ENCODE measurements at places on chromosomes 6 and 20.

DNA sequence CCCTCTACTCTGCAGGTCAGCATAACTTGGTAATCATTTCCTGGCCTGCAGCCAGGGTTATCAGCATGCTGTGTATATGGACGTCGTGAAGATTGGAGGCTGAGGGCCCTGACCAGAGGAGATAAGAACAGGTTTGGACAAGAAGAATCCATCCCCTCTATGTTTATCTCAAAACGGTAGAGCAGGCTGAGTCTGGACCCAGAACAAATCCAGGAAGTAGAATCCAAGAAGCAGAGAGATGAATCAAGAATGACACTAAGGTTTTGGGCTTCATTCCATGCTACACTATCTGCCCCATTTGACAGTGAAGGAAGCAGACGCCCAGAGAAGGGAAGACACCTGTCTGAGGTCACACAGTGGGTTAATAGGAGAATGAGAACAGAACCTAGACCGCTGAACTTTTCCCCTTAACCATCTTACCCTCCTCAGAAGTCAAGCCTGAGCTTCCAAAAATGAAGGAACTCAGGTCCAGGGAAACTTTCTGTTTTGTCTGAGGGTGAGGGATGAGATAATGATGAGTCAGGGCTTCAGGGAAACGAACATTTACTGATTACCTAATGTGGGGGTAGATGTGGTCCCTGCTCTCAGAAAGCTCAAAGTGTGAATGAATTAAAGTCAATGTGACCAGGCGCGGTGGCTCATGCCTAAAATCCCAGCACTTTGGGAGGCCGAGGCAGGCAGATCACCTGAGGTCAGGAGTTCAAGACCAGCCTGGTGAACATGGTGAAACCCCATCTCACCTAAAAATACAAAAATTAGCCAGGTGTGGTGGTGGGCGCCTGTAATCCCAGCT lies 9.4 kb upstream of the COMMD7 start:
- DNase-seq = no peak

DNA sequence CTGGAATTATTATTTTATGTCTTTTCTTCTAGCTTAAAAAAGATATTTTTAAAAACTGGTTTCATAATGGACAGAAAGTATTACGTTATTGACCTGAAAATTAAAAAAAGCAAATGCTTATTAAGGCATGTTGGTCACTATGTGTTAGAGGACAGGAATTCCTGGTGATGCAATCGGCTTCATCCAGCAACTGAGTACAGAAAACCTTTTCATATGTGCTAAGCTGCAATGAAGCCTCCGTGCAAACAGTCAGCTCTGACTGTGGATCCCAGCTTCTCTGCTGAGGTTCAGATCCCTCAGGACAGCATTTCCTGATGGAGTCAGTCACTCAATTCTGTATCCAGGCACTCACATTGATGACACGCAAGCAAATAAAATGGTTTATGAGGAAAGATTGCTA lies 22.7 kb upstream of the BMP2 start:
- no peak for DNase-seq

GRCh38 chr20:44897133-44897532 lies 11.6 kb downstream of the YWHAB start:
- DNase-seq = no peak

DNA sequence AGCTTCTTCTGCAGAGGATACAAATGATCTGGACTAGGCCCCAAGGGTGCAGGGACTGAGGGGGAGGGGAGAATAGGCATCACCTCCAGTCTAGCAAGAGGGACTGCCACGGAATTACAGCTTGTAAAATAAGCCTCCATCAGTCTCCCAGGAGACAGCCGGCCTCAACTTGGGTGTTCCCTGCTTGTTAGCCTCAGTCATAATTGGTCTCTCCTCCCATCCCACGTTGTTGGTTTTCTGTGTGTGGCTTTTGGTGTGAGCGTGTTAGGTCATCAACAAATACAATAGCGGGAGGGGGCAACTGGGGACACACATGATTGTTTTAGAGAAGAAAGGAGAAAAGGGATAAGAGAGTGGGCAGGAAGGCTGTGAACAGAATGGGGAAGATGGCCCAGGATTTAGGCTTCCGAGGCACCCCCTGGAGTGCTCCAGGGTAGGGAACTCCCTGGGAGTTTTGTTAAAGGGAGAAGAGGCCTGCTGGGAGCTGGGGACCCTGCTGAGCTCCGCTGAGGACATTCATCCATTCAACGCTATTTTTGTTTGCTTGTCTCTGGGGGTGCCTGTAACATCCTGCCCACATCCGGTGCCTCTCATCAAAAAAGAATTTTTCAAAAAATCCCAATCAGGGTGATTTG lies 9.2 kb downstream of the FOXA2 start:
- DNase-seq = no peak

- DNase-seq = peak; percentile 61
Measured at GRCh38 chr6:100464903-100465700, at the start of gene SIM1. Gene SIM1 (minus strand): TSS chr6:100464921. CDS start chr6:100463468, 1,453 bp downstream.

- DNase-seq = no peak
Measured at GRCh38 chr6:14759976-14760672, 485.7 kb upstream of the JARID2 start.

- no peak for DNase-seq
Measured at GRCh38 chr20:38514947-38515346, 42.3 kb downstream of the RALGAPB start.

GRCh38 chr6:113833537-113833936 lies 23.6 kb upstream of the MARCKS start:
- DNase-seq = no peak

- peak; percentile 89 for DNase-seq
Measured at GRCh38 chr20:41003143-41003935, 25.3 kb upstream of the TOP1 start.

GRCh38 chr20:31987744-31988143 lies 19.8 kb downstream of the XKR7 start:
- no peak for DNase-seq

GRCh38 chr6:153962555-153962954 lies 76.5 kb upstream of the OPRM1 start:
- no peak for DNase-seq

DNA sequence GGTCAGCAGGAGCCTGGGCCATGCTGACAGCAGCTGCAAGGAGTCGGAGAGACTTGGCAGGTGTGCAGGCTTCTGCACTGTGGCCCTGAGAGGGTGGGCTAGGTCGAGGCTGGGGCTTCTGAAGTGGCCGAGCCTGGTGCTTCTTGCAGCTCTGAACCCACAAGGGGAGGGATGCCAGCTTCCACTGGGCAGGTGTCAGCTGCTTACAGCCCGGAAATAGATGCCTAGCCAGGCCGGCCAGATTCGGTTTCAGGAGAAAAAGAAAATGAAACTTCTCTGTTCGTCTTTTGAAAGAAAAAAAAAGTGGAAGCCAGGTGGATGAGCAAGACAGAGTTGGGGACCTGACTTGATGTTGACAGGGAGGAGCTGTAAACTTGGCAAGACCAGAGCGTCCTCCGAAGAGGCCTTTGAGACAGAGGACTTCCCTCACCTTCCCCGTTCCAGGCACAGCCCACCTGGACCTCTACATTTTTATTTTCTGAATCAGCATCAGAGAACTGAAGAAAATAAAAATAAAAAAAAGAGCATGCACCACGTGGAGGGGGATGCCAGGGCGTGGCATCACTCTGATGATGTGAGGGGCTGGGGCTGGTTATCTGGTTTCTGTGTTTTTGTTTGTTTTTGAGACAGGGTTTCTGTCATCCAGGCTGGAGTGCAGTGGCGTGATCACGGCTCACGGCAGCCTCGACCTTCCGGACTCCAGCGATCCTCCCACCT lies at the start of gene ZBP1:
Gene ZBP1 (minus strand): TSS at position 153 of the 717 bp plus-strand sequence. CDS start 131 bp downstream, at position 22.
- no peak for DNase-seq

DNA sequence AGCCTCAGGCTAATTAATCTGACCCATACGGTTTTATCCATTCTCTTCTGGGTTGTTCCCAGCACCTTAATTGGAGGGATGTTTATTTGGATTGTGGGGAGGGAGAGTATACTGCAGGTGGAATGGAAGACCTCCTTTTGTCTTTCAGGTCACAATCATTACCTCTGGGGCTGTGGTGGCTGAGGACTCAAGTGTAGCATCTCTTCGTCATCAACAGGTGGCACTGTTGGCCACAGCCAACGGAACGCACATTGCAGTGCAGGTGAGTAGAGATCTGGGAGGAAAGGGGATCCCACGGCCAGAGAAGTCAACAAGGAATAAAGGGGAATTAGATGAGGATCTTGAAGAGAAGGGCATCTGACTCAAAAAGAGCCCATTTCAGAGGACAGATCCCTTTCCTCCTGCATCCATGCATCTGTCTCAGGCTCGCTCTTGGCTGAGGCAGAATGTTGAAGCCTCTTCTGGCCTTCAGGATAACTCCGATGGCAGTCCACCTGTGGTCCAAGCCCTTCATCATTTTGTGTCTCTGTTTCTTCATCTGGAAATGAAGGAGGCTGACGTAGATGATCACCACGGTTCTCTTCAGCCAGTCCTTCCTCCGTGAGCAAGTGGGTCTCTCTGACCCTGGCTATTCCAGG lies 3.2 kb upstream of the DEF6 start:
- DNase-seq = no peak

GRCh38 chr6:88302769-88303225 lies 136.7 kb upstream of the CNR1 start:
- DNase-seq = no peak

DNA sequence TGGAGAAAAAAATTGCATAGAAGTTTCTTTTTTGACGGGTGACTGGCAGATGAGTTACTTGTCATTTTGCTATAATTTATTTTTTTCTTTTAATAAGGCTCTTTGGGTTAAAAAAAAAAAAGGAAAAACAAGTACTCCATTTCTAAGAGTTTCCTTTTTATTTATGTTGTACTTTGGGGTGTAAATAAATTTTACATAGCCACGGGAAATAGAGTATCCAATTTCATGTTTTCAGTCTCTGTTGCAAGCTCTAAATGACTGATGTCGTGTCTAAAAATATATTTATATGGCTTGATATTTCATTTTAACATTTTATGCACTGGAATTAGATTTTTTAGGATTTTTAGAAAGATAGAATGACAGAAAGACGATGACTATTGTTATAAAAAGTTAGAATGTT lies 3.4 kb downstream of the EYA4 start:
- no peak for DNase-seq

DNA sequence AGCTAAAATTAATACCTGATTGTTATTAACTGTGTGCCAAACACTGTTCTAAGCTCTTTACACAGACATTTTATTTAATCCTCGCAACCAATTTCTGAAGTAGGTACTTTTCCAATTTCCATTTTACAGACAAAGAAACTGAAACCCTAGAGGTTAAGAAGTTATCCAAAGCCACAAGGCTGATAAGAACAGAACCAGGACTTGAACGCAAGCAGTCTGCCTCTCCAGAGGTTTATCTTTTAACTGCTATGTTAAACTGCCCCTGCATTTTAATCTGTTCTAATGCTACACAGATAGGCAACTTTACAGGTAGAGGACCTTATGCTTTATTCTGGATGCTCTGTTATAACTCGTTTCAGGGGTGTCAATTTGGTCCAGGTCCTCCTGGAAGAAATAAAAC lies 118.2 kb downstream of the SLC16A10 start:
- DNase-seq = no peak

GRCh38 chr20:33273117-33273851 lies 9.7 kb upstream of the BPIFB1 start:
- no peak for DNase-seq

GRCh38 chr6:658244-658643 lies 1.3 kb upstream of the HUS1B start:
- peak; percentile 13 for DNase-seq

- no peak for DNase-seq
Measured at GRCh38 chr6:25793970-25794369, 37.9 kb downstream of the SLC17A1 start.

DNA sequence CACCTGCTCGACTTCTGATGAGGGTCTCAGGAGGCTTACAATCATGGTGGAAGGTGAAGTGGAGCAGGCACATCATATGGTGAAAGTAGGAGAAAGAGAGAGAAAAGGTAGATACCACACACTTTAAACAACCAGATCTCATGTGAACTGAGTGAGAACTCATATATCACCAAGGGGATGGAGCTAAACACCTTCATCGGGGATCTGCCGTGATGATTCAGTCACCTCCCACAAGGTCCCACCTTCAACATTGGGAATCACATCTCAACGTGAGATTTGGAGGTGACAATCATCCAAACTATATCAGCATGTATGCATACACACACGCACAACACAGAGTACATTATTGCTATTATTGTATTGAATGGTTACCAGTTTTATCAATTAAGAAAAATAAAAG lies 453.3 kb upstream of the NRSN1 start:
- DNase-seq = no peak

DNA sequence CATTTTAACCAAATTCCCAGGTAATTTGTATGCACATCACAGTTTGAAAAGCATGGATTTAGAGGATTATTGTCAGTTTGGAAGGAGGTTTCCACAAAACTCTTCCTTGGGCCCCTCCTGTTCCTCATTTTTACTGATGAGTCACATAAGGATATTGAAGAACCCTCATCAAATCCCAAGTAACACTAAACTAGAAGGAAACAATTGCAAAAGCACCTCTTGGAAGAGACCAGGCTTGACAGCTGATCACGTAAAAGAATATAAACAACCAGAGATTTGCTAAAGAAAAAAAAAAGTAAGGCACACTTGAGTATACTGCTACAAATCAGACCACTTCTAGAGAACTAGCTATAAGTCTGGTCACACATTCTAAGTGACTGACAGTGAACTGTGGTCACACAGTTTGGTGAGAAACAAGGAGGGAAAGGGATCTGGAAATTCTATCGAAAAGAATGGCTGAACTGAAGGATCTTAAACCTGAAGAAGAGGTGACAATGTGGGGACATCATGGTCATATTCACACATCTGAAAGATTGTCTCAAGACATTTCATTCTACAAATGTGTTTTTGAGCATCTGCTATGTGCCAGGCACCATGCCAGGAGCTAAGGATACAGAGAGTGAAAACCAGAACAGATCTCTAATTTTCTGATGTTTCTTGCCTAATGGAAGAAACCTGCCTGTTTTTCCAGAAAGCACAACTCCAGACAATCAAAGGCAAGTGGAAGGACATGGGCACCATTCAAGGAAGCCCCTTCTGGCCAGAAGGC lies 24.1 kb downstream of the ZHX3 start:
- DNase-seq = no peak

DNA sequence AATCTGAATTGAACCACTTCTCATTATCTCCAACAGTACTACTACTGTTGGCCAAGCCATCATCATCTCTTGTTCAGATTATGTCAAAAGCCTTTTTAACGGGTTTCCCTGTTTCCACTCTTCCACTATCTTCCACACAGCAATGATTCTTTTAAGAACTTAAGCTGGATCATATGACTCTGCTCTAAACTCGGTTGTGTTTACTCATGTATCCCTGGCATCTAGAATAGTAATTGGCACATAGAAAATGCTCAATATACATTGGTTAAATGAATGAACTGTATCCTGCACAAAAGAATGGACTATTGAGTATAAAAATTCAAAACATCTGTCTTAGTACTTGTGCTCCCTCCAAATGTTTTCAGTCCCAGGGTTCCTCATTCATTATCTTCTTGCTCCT lies 2.8 kb upstream of the COX7A2 start:
- DNase-seq = no peak

- DNase-seq = no peak
Measured at GRCh38 chr6:149931501-149931900, 8.6 kb upstream of the RAET1G start.

GRCh38 chr6:154842833-154843232 lies 109.6 kb downstream of the SCAF8 start:
- DNase-seq = no peak

- no peak for DNase-seq
Measured at GRCh38 chr6:97864826-97865225, 581.8 kb upstream of the MMS22L start.

Measured in stromal cell of bone marrow (primary cell).